ENCODE measurements at places on chromosomes 1 and 21. TPM values are rescaled to one million over a fixed set of nuclear protein-coding genes. Genes with fewer than 3 reads are reported as not detected.
A peak's percentile ranks its signal among the peaks of the same experiment; 100 is the strongest.

GRCh38 chr1:54875000-54875399, 12.0 kb downstream of the DHCR24 start:
- no peak for DNase-seq

DNA sequence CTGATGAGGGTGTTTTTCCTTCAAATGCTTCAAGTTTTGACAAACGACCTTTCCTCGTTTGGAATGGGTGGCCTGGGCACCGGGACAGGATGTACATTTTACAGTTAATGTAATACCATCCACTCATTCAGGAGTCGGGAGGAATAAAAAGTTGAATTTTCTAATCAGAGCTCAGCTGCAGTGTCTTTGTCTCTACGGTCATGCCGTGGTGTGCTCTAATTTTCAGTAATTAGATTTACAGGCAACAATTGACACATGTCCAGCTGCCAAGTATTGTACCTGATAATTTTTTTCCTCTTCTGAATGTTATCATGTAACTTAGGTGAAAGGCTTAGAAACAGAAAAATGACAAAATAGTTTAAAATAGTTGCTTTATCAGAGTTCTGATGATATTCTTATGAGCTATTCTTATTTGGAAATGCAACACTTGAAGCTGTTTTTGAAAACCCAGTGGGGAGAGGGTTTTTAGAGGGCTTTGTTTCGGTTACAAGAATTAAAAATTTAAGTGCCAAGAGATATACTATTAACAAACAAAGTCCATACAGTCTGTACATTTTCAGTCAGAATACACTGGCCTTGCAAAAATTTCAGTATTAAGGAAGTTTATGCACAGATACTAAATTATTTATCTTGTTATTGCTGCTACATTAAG, 1.0 kb downstream of the CDKN2C start:
- DNase-seq = peak; percentile 10

GRCh38 chr1:216005916-216006315, 417.3 kb downstream of the USH2A start:
- DNase-seq = peak; percentile 83

FAM167B gene
- total RNA-seq = 5.8 TPM

NT5C1A gene
- not detected for total RNA-seq
